Muscle of leg (tissue), 16 donors: ENCODE measurements at places on chromosomes 12 and 14.

DNA sequence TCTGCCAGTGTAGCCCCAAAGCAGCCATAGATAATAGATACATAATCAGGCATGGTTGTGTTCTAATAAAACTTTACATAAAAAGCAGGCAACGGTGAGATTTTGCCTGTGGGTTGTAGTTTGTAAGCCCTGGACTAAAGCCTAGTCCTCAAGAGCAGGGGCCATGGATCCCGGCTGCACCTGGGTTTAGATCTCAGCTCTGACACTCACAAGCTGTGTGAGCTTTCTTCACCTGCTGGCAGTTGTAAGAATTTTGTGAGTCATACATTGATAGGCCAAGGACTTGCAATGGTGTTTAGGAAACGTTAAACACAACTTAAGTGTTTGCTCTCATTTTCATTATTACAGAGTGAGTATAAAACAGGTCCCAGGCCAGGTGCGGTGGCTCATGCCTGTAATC is 395.8 kb upstream of the TBX3 start:
- DNase-seq = no peak

DNA sequence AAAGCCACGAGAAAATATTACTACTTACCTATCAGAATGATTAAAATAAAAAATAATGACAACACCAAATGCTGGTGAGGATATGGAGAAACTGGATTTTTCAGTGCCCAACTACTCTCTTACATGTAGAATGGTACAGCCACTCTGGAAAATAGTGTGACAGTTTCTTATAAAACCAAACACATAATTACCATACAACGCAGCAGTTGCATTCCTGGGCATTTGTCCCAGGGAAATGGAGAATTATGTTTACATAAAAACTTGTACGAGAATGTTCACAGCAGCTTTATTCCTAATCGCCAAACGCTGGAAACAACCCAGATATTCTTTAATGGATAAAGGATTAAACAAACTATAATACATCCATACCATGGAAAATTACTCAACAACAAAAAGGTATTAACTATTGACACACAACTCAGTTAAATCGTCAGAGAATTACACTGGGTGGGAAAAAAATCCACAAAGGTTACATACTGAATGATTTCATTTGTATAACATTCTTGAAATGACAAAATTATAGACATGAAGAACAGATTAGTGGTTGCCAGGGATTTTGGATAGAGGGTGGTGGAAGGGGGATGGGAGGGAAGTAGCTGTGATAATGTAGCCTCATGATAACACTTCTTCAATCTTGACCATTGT is 35.4 kb downstream of the TAOK3 start:
- DNase-seq = peak; percentile 30

DNA sequence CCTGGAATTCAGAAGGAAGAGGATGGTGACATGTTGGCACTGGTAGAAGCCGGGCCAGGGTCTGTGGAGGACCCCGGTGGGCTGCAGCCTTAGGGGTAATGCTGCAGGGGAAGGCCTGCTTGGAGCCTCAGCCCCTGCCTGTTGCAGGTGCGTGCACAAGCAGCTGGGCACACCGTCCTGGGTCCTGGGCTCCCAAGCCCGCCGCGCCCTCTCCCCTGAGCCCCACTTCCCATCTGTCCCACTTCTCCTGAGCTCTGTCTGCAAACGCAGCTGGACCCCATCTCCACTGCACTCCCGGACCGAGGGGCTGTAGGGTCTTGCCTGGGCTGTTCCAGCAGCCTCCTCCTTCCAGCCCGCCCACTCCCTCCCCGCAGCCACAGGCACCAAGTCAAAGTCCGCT is 116.8 kb downstream of the GLT1D1 start:
- DNase-seq = no peak

- DNase-seq = peak; percentile 36
These were observed 239.2 kb downstream of the NUAK1 start for GRCh38 chr12:105899589-105899988.

- DNase-seq = peak; percentile 60
These were observed at the start of gene RFLNA for GRCh38 chr12:124294780-124295341. TSS of gene RFLNA (plus strand) at chr12:124295093. CDS start at chr12:124295430, 337 bp downstream.

DNA sequence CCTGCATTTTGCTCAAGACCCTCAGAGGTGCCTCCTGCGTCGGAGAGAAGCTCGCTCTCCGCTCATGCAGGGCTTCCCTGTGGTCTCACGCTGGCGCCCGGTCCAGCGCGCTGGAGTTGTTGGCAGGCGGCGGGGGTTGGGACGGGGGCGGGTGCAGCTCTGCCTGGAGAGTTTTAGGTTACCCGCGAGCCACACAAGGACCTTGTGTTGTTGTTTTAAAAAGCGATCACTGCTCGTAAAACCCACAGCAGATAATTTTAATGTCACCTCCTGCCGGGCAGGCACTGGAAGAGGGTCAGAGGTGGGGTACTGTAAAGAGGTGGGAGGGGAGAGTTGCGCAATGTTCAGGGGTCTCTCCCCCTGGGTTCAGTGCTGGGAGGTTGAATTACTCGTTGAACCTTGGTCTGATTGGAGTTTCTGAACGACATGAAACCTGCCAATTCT is 850 bp downstream of the SMOC1 start:
- peak; percentile 22 for DNase-seq
